ENCODE measurements at places on chromosomes 2 and 18. TPM values are rescaled to one million over a fixed set of nuclear protein-coding genes. Genes with fewer than 3 reads are reported as not detected.

Gene MYL1
- not detected for total RNA-seq

DNA sequence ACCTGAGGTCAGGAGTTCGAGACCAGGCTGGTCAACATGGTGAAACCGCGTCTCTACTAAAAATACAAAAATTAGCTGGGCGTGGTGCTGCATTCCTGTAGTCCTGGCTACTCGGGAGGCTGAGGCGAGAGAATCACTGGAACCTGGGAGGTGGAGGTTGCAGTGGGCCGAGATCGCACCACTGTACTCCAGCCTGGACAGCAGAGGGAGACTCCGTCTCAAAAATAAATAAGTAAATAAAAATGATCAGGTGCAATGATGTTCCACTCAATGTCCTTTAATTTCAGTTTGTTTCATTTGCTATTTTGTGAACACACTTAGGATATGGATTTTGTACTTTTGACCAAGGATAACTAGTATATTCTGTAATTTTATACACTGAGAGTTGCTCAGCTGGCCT, 9.3 kb downstream of the HADHA start:
- no peaks in the 10 kb centered on the region for H3K27me3 ChIP-seq
- DNase-seq: no peak
- H3K36me3 ChIP-seq: peaks cover 20% of the 10 kb centered on the region
- peaks cover 19% of the 10 kb centered on the region for H3K4me1 ChIP-seq
- H3K27ac ChIP-seq: no peak overlapping the region

Gene RIT2
- total RNA-seq: not detected

DNA sequence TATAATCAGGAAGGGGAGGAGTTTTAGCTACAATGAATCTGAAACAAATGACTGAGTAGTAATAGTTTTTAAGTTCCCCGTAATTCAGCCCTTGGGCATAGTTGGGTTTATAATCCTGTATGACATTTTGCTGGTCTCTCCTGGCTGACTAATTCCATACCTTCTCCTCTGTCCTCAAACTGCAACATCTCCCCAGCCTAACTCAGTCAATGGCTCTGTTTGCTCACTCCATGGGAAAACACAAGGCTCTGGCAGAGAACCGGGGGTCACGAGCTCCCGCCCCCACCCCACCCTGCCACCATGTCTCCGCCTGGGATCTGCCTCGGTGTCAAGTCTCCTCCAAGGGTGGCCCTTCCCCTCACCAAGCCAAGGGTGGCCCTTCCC, 168.6 kb downstream of the HDAC4 start:
- no peaks in the 10 kb centered on the region for H3K27me3 ChIP-seq
- no peak overlapping the region for H3K27ac ChIP-seq

- H3K4me1 ChIP-seq: peaks cover 3% of the 10 kb centered on the region
- no peak overlapping the region for H3K27ac ChIP-seq
- no peaks in the 10 kb centered on the region for H3K27me3 ChIP-seq
- no peaks in the 10 kb centered on the region for H3K36me3 ChIP-seq
- H3K4me3 ChIP-seq: no peak overlapping the region
Measured at GRCh38 chr18:79071503-79072210, 2.5 kb downstream of the ATP9B start.

All from esophagus squamous epithelium (tissue), 5 donors.